ENCODE measurements at places on chromosomes 2 and 18.

DNA sequence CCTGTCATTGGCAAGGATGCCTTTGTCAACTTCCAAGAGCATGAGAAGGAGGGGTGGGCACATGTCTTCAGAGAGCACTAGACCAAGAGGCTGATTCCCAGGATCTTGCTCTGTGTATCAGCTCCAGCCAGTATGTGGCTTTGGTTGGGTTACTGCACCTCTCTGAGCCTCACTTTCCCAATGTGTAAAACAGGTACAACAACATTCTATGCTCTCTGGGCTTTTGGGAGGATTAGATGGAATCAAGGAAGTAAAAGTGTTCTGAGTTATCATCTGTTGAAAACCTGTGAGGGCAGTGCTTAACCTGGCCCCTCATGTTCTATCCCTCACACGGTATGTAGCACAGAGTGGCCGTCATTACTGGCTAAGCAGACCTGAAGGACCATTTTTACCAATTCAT, 103.9 kb downstream of the FHOD3 start:
- no peak for DNase-seq

GRCh38 chr2:649426-650342, 27.5 kb downstream of the TMEM18 start:
- no peak for DNase-seq

GRCh38 chr18:23331091-23331920, 121.8 kb upstream of the RIOK3 start:
- no peak for DNase-seq

DNA sequence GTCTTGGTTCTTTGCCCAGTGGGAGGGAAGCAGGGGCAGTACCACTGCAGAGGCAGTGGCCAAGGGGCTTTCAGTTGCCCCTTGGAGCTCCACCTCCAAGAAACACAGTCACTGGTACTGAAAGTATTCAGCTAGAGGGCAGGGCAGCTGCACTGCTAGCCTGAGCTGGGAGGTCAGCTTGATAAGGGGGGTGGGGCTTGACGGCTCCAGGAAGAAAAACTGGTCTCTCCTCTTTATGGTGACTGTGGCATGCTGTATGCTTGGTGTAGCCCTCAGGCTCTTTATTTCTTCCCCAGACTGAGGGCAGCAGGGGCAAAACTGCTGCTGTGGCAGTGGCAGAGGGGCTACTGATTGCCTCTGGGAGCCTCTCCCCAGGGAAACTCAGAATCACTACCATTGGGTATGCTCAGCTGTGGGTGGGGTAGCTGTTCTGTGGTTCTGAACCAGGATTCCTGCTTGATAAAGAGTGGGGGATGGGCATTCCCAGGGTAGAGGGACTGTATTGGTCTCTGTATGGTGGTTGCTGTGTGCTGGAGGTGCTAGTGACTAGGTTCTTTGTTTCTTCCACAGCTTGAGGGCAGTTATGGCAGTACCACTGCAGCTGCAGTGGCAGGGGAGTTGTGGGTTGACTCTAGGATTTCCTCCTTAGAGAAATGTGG, 134.6 kb upstream of the SCN7A start:
- no peak for DNase-seq

GRCh38 chr18:10044054-10044453, 130.2 kb downstream of the VAPA start:
- no peak for DNase-seq

GRCh38 chr2:133130548-133131246, 437.6 kb downstream of the NCKAP5 start:
- DNase-seq, result no peak

GRCh38 chr2:50401772-50402653, 629.9 kb downstream of the NRXN1 start:
- no peak for DNase-seq

- no peak for DNase-seq
Measured at GRCh38 chr18:36635414-36636096, 193.2 kb downstream of the TPGS2 start.

- DNase-seq, result no peak
Measured at GRCh38 chr2:229689307-229689839, 25.0 kb downstream of the DNER start.

- DNase-seq, result peak; percentile 55
Measured at GRCh38 chr18:22171258-22172119, 2.1 kb downstream of the GATA6 start.

DNA sequence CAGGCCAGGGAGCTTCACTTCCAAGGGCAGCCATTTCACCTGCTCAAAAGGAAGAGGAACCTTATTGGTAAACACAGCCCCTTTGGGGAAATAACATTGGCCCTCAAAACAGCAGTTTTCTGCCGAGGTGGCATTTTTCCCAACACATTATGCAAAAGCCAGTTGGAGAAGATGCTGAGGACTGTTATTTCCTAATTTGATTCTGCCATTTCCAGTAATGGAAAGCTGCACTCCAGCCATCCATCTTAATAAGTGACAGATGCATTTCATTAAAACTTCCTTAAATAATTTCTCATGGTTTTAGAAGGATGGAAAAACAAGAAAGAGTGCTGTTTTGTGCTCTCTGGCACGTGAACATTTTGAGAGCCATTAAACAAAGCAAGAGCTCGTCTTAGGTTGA, 55.9 kb upstream of the ALK start:
- DNase-seq, result no peak

- no peak for DNase-seq
Measured at GRCh38 chr2:238391042-238391689, 35.6 kb upstream of the ASB1 start.

GRCh38 chr2:237300739-237301138, 113.2 kb downstream of the COL6A3 start:
- no peak for DNase-seq

DNA sequence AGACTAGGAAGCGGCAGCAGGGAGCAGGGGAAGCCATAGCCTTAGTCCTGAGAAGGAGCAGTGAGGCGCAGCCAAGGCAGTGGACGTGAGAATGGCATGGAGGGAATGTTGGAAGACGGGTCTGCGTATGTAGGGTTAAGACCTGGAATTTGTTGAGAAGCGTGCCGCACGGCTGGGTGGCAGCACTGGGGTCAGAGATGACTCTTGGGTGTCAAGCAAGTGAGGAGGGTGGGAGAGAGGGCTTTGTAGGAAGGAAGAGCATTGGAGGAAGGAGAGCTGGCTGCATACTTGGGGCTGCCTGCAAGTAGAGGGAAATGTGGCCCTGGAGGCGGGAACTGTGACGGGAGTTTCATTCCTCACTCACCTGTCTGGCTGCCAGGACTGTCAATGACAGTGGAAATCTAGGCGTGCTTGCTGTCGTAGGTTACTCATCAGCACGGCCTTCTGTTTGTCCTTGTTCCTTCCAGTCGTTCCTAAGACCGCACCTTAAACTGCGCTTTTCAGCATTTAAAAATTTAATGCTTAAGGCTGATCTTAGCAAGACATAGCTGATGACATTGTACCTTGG, 108.0 kb downstream of the ITGB1BP1 start:
- DNase-seq, result no peak
